Left cardiac atrium (tissue), 4 donors: ENCODE measurements at places on chromosomes 16 and 17. TPM values are rescaled to one million over a fixed set of nuclear protein-coding genes. Genes with fewer than 3 reads are reported as not detected.

DNA sequence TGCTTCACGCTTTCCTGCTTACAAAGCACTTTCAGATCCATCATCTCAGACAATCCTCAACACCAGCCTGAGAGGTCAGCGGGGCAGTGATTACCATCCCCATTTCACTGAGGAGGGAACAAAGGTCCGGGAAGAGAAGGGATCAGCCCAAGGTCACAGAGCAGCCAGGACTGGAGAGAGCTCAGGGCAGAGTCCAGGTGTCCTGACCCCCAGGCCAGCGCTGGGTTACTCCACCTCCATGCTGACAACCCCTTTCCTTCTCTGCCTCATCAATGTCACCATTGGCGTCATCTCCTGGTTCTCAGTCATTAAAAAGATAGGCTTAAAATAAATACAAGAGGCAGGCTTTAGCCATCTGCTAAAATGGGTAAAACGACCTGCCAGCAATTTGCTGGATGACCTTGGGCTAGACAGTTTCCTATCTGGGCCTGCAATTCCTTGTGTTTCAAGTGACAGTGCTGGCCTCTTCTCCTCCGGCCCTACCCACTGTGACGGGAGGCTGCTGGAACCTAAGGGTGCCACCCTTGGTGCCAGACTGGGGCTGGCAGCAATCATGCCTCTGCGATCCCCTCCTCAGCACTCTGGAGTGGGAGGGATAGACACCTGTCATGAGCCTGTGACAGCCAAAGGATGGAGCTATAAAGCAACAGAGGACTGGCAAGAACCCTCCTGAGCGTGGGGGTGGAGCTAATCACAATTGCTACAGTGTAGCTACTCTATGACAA, 79.5 kb upstream of the CCL1 start:
- DNase-seq: peak; percentile 33

Gene USP32
- 44.0 TPM for total RNA-seq

Gene KRTAP4-3
- total RNA-seq: not detected

Gene CCL4
- total RNA-seq: 0.86 TPM

GRCh38 chr17:4585638-4585994, 1.3 kb downstream of the SMTNL2 start:
- DNase-seq: no peak

- no peak for DNase-seq
Measured at GRCh38 chr17:2057175-2057759, 2.4 kb downstream of the HIC1 start.
